ENCODE measurements at places on chromosomes 6 and 20.

- DNase-seq: no peak
Observed at GRCh38 chr6:170037541-170038250, 253.2 kb downstream of the DLL1 start.

- no peak for DNase-seq
Observed at GRCh38 chr6:90195094-90195829, 101.4 kb downstream of the BACH2 start.

GRCh38 chr6:106973018-106973835 is 1.3 kb downstream of the CD24 start:
- no peak for DNase-seq

- peak; percentile 32 for DNase-seq
Observed at GRCh38 chr6:14711056-14711703, 534.7 kb upstream of the JARID2 start.

- DNase-seq: no peak
Observed at GRCh38 chr6:52536424-52536916, 40.4 kb downstream of the TRAM2 start.

DNA sequence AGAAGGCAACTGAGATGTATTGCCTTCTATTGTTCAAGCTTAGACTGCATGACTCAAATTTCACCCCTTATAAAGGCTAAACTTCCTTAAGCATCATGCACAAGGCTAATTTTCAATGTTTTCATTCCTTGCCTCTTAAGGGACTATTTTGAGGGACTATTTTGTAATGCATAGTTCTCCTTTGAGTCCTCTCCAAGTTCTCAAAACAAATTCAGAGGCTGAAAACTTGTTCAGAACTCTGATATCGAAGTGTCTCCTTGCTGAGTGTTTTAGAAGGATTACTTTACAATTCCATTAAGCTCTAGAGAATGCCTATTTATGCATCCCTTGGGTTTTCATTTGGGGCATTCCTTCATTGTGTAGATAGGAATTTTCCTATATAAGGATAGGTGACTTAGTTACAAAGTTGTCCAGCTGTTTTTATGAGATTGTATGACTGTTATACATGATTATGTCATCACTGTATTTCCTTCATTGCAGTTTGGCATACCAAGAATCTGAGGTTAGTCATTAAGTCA is 41.7 kb downstream of the COL19A1 start:
- DNase-seq: no peak

DNA sequence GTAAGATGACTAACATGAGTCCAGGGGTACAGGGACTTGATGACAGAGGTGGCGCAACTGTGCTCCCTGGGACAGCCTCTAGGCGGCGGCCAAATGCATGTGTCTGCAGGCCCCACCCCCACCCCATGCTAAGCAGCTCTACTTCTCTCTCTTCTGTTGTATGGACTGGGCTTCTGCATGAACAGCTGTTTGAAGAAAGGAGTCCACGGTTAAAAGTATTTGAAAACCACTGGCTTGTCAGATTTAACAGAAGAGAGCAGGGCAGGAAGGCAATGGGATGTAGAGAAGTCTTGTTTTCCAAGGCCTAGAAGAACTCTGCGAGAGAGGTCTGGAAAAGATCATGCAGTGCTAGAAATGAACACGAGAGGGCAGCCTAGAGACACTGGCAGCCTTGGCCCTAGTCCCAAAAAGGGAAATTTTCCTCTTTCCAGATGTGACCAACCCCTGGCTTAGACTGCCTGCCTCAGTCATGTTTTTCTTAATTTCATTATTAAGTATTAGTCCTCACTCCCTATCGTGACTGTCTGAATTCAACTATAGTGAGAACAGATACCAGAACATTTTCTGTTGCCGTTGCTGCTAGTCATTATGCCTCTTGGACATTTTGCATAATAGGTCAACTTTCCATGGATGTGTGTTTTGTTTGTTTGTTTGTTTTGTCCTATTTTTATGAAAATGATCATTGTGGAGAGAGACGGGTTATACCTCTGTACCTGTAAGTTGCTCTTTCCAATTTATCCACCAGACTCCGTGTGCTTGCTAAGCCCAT is 265.0 kb downstream of the ADGRG6 start:
- peak; percentile 41 for DNase-seq

DNA sequence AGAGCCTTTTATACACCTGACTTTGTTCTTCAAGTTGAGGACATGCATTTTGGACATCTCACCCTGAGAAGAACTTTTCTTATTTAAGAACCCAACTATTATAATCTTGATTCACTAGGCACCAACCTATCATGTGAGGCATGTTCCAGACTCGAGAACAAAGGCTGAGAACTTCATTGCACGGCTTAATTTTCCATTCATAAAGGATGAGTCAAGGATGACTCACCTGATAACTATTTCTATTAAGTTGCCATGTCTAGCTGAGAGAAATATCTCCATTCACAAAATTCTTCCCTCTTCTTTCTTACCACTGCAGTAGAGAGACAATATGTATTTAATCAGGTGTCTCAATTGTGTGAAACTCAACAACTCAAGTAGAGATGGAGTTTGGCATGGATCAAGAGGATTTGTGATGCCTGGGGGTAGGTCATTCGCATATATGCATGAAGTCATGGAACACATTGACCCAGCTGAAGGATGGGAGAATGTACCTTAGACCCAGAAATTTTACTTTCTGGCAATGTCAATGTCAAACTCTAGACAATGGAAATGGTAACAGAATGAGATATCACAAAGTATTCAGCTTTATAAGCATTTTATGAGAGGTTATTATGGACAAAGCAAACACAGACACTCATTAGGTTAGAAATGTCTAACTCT is 208.7 kb upstream of the PRND start:
- no peak for DNase-seq

DNA sequence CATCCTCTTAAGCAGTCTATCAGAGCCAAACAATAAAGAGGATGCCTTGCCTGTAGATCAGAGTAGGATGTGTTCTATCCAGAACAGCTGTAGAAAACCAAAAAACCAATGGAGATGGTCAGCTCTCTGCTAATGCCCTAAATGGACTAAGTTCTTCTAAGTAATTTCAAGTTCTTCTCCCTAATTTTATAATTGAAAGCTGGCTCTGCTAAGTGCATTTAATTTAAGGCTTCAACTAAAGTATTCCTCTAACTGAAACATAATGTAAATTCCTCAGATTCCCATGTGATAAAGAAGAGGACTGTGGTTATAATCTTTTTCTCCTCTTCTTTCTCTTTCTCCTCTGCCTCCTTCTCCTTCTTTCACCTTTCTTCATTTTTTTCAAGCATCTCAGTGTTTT is 709.5 kb downstream of the KIF16B start:
- no peak for DNase-seq

GRCh38 chr6:52735071-52735470 is 28.2 kb downstream of the GSTA2 start:
- no peak for DNase-seq

DNA sequence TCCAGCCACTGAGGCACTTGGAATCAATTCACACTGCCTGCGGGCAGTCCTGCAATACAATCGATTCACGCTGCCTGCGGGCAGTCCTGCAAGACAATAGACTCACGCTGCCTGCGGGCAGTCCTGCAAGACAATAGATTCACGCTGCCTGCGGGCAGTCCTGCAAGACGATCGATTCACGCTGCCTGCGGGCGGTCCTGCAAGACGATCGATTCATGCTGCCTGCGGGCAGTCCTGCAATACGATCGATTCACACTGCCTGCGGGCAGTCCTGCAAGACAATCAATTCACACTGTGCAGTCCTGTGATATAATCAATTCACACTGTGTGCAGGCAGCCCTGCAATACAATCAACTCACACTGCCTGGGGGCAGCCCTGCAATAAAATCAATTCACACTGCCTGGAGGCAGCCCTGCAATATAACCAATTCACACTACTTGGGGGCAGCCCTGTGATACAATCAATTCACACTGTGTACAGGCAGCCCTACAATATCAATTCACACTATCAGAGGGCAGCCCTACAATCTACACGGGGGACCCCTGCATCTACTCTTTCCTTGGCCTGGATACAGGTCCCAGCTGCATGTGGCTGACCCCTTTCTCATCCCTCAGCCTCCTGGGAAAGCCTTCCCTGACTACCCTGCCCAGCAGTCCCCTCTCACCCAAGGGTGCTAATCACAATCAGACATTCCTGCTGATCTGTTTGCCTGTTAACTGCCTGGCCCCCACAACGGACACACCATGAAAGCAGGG is 10.4 kb downstream of the TAF4 start:
- DNase-seq: no peak

- DNase-seq: no peak
Observed at GRCh38 chr6:166341977-166342348, 382 bp downstream of the SFT2D1 start.

GRCh38 chr6:29887330-29887818 is 55.0 kb upstream of the HLA-A start:
- no peak for DNase-seq

DNA sequence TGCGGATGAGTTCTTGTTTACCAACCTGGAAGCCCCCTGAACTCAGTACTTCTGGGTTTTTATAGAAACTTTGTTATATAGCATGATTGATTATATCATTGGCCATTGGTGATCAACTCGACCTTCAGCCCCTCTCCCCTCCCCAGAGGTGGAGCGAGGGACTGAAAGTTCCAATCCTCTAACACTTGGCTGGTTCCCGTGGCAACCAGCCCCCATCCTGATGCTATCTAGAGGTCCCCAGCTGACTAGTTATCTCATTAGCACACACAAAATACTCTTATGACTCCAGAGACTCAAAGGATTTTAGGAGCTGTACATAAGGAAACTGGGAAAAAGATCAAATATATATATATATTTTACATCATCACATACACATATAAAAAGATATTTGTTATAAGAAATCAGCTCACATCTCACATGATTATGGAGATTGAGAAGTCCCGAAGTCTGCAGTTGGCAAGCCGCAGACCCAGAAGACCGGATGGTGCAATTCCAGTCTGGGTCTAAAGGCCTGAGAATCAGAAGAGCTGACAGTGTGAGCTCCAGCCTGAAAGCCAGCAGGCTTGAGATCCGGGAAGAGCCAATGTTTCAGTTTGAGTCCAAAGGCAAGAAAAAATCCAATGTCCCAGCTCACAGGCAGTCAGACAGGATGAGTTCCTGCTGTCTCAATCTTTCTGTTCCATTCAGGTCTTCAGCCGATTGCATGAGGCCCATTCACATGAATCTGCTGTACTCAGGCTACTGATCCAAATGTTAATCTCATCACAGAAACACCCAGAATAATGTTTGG is 179.3 kb upstream of the DTNBP1 start:
- no peak for DNase-seq

DNA sequence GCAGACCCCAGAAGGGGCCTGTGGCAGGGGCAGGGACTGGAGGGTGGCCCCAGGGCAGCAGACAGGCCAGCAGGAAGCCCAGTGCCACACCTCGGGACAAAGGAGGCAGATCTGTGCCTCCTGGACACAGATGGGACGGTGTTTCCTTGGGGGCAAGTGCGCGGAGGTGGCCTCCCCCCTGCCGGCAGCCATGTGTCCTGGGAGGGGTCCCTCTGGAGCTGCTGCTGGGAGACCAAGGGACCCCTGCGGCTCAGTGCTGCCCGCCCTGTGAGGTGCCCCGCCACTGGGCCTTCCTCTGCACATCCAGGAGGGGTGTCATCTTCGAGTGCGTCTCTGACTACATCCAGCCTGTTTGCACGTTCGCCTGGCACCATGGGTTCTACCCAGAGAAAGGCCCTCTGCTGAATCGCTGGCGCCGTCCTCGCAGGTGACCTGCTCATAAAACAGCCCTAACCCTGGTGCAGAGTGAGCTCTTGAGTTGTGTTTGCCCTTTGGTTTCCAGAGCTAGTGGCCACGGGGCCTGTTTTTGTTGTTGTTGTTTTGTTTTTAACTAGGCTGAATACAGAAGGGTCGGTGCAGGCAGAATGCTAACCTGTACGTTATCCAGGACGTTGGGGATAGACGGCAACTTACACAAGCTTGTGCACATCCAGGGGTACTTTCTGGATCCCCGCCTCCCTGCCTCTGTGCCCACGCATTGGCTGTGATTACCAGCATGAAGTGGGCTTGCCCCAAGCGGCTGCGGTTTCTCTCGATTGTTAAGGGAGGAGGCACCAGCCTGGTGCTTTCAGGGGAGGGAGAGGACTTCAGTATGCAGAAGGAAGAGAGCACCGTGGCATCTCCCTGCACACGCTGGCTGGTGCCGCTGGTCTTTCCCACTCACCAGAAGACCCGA is 1.3 kb upstream of the KCNQ2 start:
- no peak for DNase-seq

DNA sequence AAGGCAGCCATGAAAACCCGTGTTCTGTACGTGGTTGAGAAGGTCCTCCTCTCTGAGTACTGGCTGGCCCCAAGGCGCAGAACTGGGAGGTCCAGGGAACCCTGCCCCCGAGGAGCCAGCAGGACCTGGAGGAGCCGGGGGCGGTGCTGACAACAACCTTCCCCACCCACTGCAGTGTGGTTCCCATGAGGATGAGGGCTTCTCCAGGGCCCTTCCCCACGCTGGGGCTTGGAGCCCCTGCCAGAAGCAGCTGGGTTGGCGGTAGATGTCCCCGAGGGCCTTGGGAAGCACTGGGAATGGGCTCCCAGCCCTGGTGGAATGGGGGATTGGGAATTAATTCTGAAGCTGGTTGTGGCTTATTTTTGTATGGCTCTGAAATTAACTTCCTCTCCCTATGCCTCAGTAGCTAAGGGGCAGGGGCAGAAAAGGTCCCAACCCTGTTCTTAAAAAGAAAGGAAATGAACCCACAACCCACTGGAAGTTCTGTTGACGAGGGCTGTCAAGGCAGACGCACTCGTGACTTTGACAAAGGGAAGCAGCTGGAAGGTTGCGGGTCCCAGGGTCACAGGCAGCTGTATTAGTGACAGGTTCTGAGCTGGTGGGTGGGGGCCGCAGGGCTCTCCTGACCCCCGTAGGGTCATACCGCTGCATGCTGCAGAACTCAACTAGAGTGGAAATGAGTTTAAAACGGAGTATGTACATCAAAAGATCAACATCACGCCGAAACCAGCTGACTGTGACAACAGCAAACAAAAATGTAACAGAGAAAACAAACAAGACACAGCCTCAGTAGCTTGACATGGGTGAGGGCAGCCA is 13.9 kb upstream of the HELZ2 start:
- DNase-seq: no peak

DNA sequence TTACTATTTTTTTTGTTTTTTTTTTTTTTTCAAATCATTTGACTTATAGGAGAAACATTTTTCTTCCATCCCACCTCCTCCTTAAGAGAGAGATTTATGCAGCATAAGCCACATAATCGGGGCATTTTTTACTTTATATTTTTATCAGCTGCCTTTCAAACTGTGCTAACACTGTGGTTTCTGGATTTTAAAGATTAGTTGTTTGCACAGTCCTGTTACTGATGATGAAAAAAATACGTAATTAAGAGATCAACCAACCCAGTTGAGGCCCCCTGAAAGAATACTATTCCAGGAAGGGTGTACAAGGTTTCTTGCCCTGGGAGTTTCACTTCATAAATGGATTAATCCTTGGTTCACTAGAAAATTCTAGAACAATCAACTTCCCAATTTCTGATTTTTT is 68.3 kb downstream of the MMS22L start:
- DNase-seq: no peak

- DNase-seq: no peak
Observed at GRCh38 chr6:84871925-84872324, 107.5 kb upstream of the TBX18 start.

GRCh38 chr20:17538517-17539170 is 7.5 kb upstream of the BFSP1 start:
- no peak for DNase-seq
